ENCODE measurements at places on chromosomes 7 and 10.

DNA sequence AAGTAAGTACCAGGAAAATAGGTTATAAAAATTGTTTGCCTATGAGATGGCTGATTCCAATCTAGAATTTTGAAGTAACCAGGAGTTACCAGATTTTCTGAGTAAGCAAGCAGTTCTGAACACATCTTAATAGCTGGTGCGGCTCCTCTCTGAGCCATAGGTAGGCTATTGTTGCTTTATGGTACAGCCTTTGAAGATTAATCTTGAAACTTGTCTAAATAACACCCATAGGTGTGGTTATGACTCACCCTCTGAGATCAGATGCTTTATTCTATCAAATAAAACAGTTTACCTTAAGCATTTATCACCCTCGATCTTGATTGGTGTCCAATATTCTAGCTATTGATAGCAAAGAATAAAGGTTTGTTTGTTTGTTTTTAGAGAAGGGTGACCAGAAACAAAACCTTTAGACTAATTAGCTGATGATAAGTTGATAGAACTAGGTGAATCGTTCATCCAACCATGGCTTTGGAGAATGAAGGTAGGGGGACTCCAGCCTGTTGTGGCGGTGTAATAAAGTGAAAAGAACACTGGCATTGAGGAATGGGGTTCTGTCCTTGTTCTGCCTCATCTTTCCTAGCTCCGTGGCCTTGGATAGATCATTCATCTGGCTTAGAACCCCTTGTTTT lies 72.2 kb downstream of the VTI1A start:
- no peak for DNase-seq

GRCh38 chr10:125472010-125472607 lies 210.9 kb downstream of the TEX36 start:
- DNase-seq, result no peak

- no peak for DNase-seq
Measured at GRCh38 chr10:116671274-116671926, 50.6 kb downstream of the PNLIPRP2 start.

- DNase-seq, result no peak
Measured at GRCh38 chr10:25867321-25867720, 66.7 kb upstream of the MYO3A start.

DNA sequence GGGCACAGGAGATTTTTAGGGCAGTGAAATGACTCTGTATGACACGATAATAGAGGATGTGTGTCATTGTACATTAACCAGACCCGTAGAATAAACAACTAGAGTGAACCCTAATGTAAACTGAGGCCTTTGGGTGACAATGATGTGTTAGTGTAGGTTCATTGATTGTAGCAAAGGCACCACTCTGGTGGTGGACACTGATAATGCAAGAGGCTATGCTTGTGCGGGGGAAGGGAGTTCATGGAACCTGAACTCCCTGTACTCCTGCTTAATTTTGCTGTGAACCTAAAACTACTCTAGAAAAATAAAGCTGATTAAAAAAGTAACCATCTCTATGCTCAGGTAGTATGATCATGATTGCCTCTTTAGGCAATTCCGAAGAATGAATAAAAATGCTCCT lies 96.3 kb upstream of the VIPR2 start:
- DNase-seq, result no peak

DNA sequence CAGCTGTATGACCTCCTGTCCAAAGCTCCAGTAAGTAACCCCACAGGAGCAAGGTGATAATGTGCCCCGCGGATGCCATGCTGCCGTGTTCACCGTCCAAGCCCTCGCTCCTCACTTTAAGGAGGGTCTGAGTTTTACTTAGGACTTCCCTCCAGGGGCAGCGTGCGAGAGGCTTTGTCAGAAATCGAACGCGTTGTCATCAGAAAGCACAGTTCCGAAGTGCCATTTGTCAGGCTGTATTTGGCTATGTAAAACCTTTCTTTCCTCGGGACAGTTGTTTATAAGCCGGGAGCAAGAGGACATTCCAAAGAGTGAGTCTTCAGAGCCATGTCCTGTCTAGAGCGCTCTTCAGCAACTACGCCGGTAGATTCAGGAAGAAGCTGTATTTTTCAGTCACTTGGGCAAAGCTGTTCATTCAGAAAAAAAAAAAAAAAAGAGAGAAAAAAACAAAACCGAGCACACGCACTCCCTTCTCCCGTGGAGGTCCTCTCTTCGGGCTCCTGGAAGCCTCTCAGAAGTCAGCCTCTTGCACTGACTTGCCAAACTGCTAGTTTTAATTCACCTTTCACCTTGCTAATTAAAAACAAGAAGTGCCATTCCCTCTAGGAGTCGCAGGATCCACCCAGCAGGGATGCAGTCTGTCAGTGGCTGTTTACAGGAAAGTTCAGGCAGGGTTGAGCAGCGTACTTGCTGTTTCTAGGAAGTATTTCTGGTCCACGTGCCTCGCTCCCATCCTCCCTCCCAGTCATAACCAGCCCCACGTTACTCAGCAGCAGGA lies at the start of gene SEMA3E:
Gene SEMA3E (minus strand): TSS at position 676 of the 778 bp plus-strand sequence.
- peak; percentile 49 for DNase-seq

Data from myocyte (in vitro differentiated cells).